Mucosa of descending colon (tissue), 3 donors: ENCODE measurements at places on chromosomes 1 and 21. TPM values are rescaled to one million over a fixed set of nuclear protein-coding genes. Genes with fewer than 3 reads are reported as not detected.

CAPN2 gene
- 417 TPM for total RNA-seq

RUNX3 gene
- 6.1 TPM for total RNA-seq

RABIF gene
- total RNA-seq, result 11.9 TPM

PRAMEF17 gene
- not detected for total RNA-seq

REN gene
- total RNA-seq, result 0.26 TPM

DHCR24 gene
- 197 TPM for total RNA-seq

SFN gene
- 124 TPM for total RNA-seq

NCAM2 gene
- total RNA-seq, result 2.9 TPM

FAM151A gene
- total RNA-seq, result 5.7 TPM

RBM11 gene
- 1.6 TPM for total RNA-seq

NUDT4B gene
- 0.61 TPM for total RNA-seq

FMO4 gene
- 14.6 TPM for total RNA-seq

SLC25A34 gene
- 6.4 TPM for total RNA-seq

AMY1B gene
- total RNA-seq, result not detected

AGMAT gene
- total RNA-seq, result 8.4 TPM

KCNE2 gene
- total RNA-seq, result 0.38 TPM

TCEA3 gene
- 95.7 TPM for total RNA-seq

PLPP3 gene
- 80.5 TPM for total RNA-seq

ITGB2 gene
- total RNA-seq, result 52.3 TPM

SMIM1 gene
- 2.6 TPM for total RNA-seq

PTPRU gene
- total RNA-seq, result 14.3 TPM

MYOM3 gene
- 2.6 TPM for total RNA-seq

CNR2 gene
- 0.17 TPM for total RNA-seq

TCHHL1 gene
- not detected for total RNA-seq

HUNK gene
- 12.3 TPM for total RNA-seq

SLC45A1 gene
- 0.55 TPM for total RNA-seq

MAST2 gene
- total RNA-seq, result 100.0 TPM

FAM167B gene
- total RNA-seq, result 5.5 TPM

MPZ gene
- total RNA-seq, result 2.1 TPM

PIGP gene
- 19.7 TPM for total RNA-seq

OLFML3 gene
- total RNA-seq, result 51.1 TPM

DIO1 gene
- not detected for total RNA-seq

CFHR5 gene
- total RNA-seq, result not detected

EDN2 gene
- 1.6 TPM for total RNA-seq

ALX3 gene
- not detected for total RNA-seq

SLC45A3 gene
- 19.0 TPM for total RNA-seq

SPATA46 gene
- total RNA-seq, result not detected

ZNF683 gene
- 1.0 TPM for total RNA-seq

CDK18 gene
- 37.0 TPM for total RNA-seq

LRRC53 gene
- total RNA-seq, result not detected

PDZK1IP1 gene
- 173 TPM for total RNA-seq

CD84 gene
- 3.8 TPM for total RNA-seq

PGBD5 gene
- 1.4 TPM for total RNA-seq

LDLRAD1 gene
- total RNA-seq, result 0.39 TPM

S100A12 gene
- not detected for total RNA-seq

LCE3D gene
- not detected for total RNA-seq

CEP350 gene
- total RNA-seq, result 41.9 TPM

RNASEL gene
- 14.3 TPM for total RNA-seq

C1orf167 gene
- total RNA-seq, result not detected

KRTAP19-1 gene
- total RNA-seq, result not detected

MAN1C1 gene
- total RNA-seq, result 6.1 TPM

PADI2 gene
- total RNA-seq, result 163 TPM

FCRL3 gene
- not detected for total RNA-seq

TOE1 gene
- 11.1 TPM for total RNA-seq
